ENCODE measurements at places on chromosomes 4 and X.

- no peak for DNase-seq
Measured at GRCh38 chr4:183200453-183200852, 101.4 kb downstream of the WWC2 start.

- DNase-seq = no peak
Measured at GRCh38 chrX:11781734-11782370, 23.8 kb downstream of the MSL3 start.

GRCh38 chrX:50594788-50595187 lies 124.2 kb upstream of the DGKK start:
- DNase-seq = no peak

- no peak for DNase-seq
Measured at GRCh38 chr4:45527160-45527559, 596.7 kb downstream of the GABRG1 start.

GRCh38 chr4:104906276-104906675 lies 240.4 kb upstream of the TET2 start:
- DNase-seq = no peak

DNA sequence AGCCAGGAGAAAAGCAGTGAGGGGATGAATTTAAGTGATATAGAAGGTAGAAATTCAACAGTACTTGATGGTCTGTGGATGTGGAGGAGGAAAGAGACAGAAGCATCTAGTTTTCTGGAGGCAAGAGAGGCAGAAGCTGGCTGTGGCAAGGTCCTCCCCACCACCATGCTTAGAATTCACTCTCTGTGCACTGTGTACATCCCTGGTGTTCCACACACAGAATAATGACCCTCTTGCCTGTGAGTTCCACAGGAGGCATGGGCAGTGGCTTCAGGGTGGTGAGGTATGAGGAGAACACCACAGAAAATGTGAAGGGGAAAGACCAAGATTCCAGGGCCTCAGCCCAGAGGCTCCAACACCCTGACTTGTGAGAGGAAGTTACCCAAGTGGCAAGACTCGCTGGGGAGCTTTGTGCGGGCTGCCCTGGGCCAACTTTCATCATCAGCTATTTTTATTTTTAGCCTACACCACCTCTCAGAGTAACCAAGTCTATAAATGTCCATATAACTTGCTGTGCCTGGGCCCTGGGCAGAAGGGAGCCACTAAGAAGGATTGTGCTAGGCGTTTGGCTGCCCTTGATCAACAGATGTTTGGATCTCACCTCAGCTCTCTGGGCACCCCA lies 7.8 kb upstream of the INTS6L start:
- no peak for DNase-seq

- DNase-seq = no peak
Measured at GRCh38 chr4:185210102-185210981, 944 bp downstream of the SNX25 start.

- peak; percentile 26 for DNase-seq
Measured at GRCh38 chrX:128728943-128729342, 676.7 kb upstream of the ACTRT1 start.

DNA sequence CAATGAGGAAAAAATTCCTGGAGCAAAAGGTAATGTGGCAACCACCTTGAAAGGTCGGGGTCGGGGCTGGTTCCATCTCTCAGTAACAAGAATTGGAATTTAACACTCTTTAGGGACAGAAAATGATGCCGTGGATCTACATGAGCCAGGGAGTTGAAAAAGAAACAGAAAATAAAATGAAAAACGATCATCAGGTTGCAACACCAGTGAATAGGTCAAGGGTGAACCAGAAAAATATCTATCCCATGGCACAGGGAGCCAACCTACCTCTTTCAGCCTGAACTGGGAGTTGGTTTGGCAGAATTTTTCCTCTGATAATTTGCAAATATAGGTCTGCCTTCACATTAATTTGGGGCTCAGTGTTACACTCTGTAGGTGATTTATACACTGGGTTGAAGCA lies 93.7 kb downstream of the C4orf33 start:
- no peak for DNase-seq

GRCh38 chr4:34516524-34516923 lies 1727.8 kb downstream of the ARAP2 start:
- no peak for DNase-seq

DNA sequence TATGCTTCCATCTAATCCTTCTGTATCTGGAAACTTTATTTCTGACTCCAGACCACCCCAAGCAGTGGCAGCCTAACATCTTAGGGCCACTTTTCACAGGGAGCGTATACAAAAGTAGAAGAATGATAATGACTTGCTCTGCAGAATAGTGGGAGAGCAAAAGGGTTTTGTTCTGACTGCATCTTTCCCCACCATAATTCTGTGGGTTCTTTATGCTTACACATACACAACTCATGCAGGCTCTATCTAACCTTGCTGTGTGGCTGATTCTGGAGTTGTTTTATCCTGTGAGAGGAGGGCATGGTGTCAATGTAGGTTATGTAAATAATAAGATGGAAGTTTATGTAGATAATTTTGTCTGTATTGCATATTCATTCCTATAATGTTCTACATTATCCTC lies 42.4 kb upstream of the NDNF start:
- no peak for DNase-seq

DNA sequence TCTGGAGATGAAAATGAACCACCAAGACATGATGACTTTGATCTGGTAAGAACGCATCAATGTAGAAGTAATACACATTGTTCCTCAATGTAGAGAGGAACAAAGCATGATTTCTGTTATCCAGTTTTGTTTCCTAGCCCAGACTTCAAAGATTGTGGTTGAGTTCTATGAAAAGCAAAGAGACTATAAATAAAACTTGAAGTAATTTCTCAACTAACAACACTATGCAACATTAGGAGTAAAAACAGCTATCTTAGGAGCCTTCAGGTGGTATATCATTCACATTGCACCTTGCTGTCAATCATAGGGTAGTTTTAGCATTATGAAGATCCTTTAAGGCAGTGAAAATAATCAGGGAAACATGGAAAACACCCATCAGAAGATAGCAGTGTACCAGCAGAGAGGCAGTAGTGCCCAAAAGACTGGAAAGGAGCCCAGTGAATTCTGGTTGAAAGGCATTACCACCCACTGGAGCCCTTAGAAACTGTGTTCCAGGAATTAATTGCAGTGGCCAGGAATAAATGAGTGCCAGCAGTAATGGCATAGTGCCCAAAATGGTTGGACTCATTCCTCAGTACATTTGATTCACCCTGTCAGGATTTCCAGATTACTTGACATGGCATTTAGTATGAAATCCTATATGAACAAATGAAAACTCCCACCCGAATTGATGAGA lies 300.7 kb upstream of the CXXC4 start:
- no peak for DNase-seq

DNA sequence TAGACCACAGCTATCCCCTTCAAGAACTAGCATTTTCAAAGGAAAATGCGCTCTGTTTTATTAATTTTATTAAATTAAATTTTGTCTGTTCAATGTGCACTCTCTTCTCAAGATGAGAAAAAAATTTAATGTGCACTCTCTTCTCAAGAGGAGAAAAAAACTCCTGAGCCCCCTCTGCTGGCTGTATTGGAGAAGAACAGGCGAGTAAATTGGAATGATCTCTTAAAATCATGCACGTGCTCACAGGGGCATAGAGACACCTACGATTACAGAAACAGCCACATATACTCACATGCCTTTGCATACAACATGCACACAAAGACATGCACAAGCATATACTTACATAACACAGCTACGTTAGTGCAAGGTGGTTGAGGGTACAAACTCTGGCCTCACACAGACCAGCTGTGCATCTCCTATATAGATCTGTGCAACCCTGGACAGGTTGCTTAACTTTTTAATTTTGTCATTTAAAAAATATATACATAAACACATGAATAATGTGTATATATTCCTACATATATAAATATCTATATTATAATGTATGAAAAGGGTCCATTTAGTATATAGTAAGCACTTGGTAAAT lies 176.2 kb upstream of the CXorf66 start:
- no peak for DNase-seq

- no peak for DNase-seq
Measured at GRCh38 chrX:106170318-106170717, 2.2 kb downstream of the PWWP3B start.

GRCh38 chrX:124421898-124422655 lies 75.7 kb downstream of the SH2D1A start:
- DNase-seq = no peak

DNA sequence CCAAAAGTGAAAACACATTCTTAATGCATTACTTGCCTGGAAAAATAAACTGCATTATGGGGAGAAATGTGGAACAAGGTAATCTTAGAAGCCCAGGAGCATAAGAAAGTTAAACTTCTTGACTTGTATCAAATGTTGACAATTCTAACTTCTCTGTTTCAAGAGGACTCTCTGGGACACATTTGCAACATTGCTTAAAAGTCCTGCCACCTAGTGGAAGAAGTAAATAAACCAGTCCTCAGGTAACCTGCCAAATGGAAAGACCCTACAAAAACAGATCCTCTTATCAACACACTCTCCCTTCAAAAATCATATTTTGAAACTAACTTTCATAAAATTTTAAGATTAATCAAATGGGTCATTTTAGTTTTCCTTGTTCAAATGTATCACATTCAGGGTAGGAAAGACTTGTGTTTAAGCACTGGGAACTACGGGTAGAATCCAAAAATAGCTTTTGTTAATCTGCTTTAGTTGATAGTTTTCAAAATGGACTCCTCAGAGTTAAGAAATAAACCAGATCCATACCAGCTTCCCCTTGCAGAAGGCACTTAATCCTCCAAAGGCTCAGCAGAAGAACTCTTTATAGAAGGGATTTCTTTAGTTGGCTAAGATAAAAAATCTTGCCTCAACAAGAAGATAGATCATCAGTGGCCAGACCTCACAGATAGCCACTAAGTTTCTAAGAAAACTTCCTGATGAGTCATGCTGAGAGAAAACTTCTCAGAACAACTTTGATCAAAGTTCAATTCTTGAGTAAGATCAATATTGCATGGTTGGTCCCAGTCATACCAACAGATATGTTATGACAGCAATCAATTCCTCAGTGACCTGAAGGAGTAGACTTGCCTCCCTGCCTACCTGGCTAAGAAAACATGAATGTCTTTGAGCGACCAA lies 141.7 kb downstream of the HHIP start:
- no peak for DNase-seq

GRCh38 chr4:26330946-26331345 lies 10.1 kb downstream of the RBPJ start:
- DNase-seq = peak; percentile 42

DNA sequence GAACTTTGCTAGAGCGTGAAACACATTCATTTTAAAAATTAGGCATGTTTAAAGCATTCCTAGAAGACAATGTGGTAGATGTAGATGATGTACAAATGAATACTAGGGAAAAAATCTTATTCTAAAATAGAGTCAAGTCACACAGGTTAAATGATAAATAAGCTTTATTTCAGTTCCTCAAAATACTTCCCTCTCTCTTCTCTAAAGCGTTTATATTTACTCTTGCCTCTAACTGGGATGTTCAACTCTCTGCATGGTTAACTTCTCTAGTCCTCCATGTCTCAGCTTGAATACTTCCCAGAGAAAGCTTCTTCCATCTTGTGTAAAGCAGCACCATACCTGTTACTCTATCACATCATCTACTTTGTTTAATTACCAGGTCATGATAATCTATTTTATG lies 30.9 kb upstream of the GLRA3 start:
- DNase-seq = no peak

- no peak for DNase-seq
Measured at GRCh38 chrX:47573341-47574075, 8.7 kb upstream of the TIMP1 start.

Data from NCI-H1436 treated with DMSO at 0.1 percent for 48 hours (cell line).